ENCODE measurements at places on chromosomes 11 and 22. TPM values are rescaled to one million over a fixed set of nuclear protein-coding genes. Genes with fewer than 3 reads are reported as not detected.
A peak's percentile ranks its signal among the peaks of the same experiment; 100 is the strongest.

DNA sequence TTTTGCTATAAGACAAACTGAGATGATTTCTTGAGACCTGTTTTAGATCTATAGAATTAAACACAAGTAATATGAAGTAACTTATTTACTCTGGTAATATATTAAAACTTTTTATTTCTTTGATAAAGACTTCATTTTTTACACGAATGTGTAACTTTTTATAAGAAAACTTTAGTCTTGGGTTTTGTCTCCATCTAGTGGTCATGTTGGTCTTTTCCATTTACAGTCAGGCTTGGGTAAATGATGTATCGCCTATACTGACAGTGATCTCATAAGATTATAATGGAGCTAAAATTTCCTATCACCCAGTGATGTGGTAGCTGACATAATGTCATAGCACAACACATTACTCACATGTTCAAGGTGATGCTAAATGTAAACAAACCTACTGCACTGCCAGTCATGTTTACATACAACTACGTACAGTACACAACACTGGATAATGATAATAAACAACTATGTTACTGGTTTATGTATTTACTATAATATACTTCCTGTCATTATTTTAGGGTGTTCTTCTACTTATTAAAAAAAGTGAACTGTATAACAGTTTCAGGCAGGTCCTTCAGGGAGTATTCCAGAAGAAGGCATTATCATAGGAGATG, 7.5 kb upstream of the C11orf97 start:
- no peak for DNase-seq
- H3K4me1 ChIP-seq: no peaks in the 10 kb centered on the region
- peaks cover 2% of the 10 kb centered on the region for H3K36me3 ChIP-seq
- H3K27ac ChIP-seq: no peak overlapping the region
- no peak overlapping the region for H3K4me3 ChIP-seq
- peaks cover 22% of the 10 kb centered on the region for H3K27me3 ChIP-seq

DNA sequence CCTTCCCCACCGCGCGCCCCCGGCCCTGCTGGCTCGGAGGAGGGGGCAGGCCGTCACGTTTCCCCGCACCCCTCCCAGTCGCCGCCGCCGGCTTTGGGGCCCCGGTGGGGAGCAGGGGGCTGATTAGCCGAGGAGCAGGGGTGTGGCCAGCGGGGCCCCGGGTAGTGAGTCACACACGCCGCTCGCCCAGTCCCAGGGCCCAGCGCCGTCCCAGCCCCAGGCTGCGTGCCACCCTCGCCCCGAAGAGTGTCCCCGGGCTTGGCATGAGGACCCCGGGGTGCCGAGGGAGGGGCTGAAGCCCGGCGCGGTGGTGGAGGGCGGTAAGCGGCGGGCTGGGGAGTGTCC, 34.4 kb downstream of the PRDM11 start:
- peaks cover 42% of the 10 kb centered on the region for H3K4me1 ChIP-seq
- no peaks in the 10 kb centered on the region for H3K36me3 ChIP-seq
- no peaks in the 10 kb centered on the region for H3K27me3 ChIP-seq
- H3K27ac ChIP-seq: no peak overlapping the region
- peak; percentile 91 for DNase-seq
- H3K4me3 ChIP-seq: no peak overlapping the region

GRCh38 chr11:57364851-57365660, 15.9 kb downstream of the PRG3 start:
- peaks cover 4% of the 10 kb centered on the region for H3K4me1 ChIP-seq
- no peaks in the 10 kb centered on the region for H3K36me3 ChIP-seq
- no peak for DNase-seq
- peaks cover 37% of the 10 kb centered on the region for H3K27me3 ChIP-seq

DNA sequence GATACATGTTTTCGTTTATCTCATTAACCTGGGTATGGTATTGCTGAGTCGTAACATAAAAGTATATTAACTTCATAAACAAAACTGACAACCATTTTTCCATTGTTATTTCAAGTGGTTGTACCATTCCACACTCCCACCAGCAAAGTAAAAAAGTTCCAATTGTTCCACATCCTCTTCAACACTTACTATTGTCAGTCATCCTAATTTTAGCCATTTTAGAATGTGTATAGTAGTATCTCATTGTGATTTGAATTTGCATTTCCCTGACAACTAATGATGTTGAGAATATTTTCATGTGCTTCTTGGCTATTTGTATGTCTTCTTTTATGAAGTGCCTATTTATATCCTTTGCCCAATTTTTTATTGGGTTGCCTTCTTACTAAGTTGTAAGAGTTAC, 10.5 kb upstream of the CD3E start:
- H3K27me3 ChIP-seq: peaks cover 31% of the 10 kb centered on the region
- DNase-seq: no peak
- H3K4me1 ChIP-seq: peaks cover 8% of the 10 kb centered on the region
- H3K36me3 ChIP-seq: peaks cover 2% of the 10 kb centered on the region
- no peak overlapping the region for H3K27ac ChIP-seq
- H3K4me3 ChIP-seq: no peak overlapping the region

- H3K4me3 ChIP-seq: no peak overlapping the region
- peaks cover 17% of the 10 kb centered on the region for H3K4me1 ChIP-seq
- DNase-seq: no peak
- H3K27me3 ChIP-seq: peaks cover 14% of the 10 kb centered on the region
- H3K27ac ChIP-seq: no peak overlapping the region
These were observed 12.5 kb downstream of the ADAMTS8 start for GRCh38 chr11:130415731-130416529.

DNA sequence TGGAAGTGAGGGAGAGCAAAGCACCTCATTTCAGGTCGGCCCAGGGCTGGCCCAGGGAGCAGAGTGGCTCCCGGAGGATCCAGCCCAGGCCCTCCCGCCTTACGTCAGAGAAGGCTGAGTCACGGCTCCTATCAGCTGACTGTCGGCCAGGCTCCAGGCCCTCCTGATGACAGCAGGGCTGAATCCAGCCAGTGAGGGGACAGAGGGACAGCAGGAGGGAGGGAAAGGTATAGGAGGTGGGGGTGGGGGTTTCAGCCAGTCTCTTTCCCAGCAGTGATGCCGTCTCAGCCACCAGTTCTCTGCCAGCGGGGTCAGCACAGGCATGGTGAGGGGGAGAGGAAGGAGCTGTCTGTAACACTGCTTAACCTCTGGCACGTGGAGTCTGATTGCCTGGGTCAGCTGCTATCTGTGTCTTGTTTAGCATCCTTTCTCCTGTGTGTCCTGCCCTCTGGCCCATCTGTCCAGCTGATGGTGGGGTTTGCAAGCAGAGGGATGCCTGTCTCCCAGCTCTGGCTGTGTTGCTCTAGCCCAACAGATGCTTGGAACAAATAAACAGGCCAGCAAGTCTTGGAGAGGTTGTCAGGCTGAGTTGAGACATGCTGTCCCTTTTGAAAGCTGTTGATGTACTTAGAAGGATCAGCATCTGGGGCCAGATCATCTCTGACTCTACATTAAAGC, 74.0 kb downstream of the ADAMTS15 start:
- DNase-seq: no peak
- peak overlapping the region; percentile 45 for H3K27ac ChIP-seq
- no peak overlapping the region for H3K4me3 ChIP-seq
- H3K27me3 ChIP-seq: no peaks in the 10 kb centered on the region
- H3K4me1 ChIP-seq: peaks cover 17% of the 10 kb centered on the region

DNA sequence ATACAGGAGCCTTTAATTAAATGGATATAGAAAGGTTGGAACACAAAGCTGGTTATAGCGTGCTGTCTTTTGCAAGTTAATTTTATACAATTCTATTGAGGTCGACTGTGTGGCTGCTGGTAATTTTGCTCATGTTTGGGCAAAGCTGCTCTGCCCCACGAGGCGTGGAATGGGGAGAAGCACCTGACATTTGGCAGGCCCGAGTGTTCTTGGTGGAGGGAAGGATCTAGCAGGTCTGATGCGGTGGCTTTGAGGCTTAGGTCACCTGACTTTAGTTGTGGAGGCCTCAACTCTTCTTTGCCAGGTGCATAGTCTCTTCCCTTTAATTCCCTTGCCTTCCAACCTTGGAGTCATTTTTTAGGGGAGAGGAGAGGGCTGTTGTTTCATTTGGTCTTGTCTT, 97.3 kb downstream of the ZBTB16 start:
- H3K27me3 ChIP-seq: no peaks in the 10 kb centered on the region
- DNase-seq: no peak
- no peak overlapping the region for H3K4me3 ChIP-seq
- no peak overlapping the region for H3K27ac ChIP-seq
- peaks cover 15% of the 10 kb centered on the region for H3K36me3 ChIP-seq

DNA sequence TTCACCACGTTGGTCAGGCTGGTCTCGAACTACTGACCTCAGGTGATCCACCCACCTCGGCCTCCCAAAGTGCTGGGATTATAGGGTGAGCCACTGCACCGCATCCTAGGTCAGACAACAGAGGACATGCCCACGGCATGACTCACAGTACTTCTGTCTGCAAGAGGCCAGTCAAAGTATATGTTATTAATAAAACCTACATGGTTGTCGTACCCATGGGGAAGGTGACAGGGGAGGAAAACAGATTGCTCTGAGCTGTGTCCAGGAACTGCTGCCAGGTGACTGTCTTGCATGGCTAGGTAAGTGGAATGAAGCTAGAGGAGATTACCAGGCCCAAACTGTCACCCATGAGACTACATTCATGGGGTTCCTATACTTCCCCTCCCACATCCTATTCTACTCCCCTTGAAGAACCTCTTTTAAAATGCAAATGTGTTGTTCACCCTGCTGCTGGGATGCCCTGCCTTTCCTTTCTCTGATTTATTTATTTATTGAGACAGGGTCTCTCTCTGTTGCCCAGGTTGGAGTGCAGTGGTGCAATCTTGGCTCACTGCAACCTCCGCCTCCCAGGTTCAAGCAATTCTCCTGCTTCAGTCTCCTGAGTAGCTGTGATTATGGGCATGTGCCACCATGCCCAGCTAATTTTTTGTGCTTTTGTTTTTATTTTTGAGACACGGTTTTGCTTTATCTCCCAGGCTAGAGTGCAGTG, 2.0 kb upstream of the NLRX1 start:
- no peaks in the 10 kb centered on the region for H3K36me3 ChIP-seq
- no peaks in the 10 kb centered on the region for H3K27me3 ChIP-seq
- DNase-seq: no peak
- H3K27ac ChIP-seq: no peak overlapping the region
- peaks cover 6% of the 10 kb centered on the region for H3K4me1 ChIP-seq

Gene DDTL
- not detected for total RNA-seq

Data from osteocyte (in vitro differentiated cells).